Transverse colon (tissue), 4 donors: ENCODE measurements at places on chromosomes 4 and X. TPM values are rescaled to one million over a fixed set of nuclear protein-coding genes. Genes with fewer than 3 reads are reported as not detected.

DNA sequence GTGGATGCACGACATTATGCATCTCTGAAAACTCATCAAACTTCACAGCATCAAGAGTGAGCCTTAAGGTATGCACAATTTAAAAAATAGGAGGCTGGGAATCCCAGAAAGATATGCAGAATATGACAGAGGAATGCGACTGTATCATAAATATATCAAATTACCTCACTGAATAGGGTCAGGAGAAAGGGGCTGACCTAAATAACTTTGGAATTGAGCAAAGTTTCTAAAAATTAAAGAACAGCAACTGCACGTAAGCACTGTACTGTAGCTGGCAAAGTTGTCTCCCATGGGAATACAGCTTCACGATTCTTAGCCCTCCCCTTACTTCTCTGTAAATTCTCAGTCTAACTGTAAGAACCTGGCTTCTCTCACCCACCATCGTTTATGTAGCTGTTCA lies 397.4 kb upstream of the ZFP42 start:
- DNase-seq: no peak
- H3K4me1 ChIP-seq: no peaks in the 10 kb centered on the region
- no peaks in the 10 kb centered on the region for H3K36me3 ChIP-seq
- H3K4me3 ChIP-seq: no peak overlapping the region
- H3K27me3 ChIP-seq: no peaks in the 10 kb centered on the region
- no peak overlapping the region for H3K27ac ChIP-seq

- H3K27ac ChIP-seq: no peak overlapping the region
- H3K4me3 ChIP-seq: no peak overlapping the region
- DNase-seq: no peak
- no peaks in the 10 kb centered on the region for H3K36me3 ChIP-seq
Observed at GRCh38 chr4:4694296-4694772, 152.5 kb upstream of the STX18 start.

Gene DGKQ
- 66.9 TPM for total RNA-seq

DNA sequence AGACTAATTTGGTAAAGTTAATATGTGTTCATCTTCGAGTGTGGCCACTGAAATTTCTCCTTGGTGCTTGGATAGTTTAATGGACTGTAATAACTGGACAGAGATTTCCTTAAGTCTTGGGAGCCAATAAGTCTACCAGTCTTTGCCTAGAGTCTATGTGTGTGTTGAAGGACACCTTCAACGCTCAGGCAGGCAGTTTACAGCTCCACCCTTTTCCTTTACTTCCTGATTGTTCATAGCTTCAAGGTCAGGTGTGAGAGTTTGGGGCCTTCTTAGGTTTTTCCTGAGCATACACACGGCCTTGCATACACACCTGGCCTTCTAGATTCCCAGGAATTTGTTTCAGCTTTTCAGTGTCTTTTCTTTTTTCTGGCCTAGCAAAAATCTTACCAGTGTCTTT lies 355.3 kb upstream of the AMOT start:
- H3K36me3 ChIP-seq: no peaks in the 10 kb centered on the region
- H3K4me3 ChIP-seq: no peak overlapping the region
- no peaks in the 10 kb centered on the region for H3K27me3 ChIP-seq
- DNase-seq: no peak
- H3K27ac ChIP-seq: no peak overlapping the region

- H3K4me1 ChIP-seq: peaks cover 6% of the 10 kb centered on the region
- no peak for DNase-seq
- H3K36me3 ChIP-seq: no peaks in the 10 kb centered on the region
- no peak overlapping the region for H3K4me3 ChIP-seq
- H3K27ac ChIP-seq: no peak overlapping the region
Observed at GRCh38 chrX:9569876-9570301, 105.0 kb downstream of the TBL1X start.
